ENCODE measurements at places on chromosomes 16 and 17.

GRCh38 chr17:61205401-61205800, 194.2 kb upstream of the TBX2 start:
- no peak for DNase-seq

- no peak for DNase-seq
Observed at GRCh38 chr17:56478836-56479447, 114.6 kb upstream of the NOG start.

DNA sequence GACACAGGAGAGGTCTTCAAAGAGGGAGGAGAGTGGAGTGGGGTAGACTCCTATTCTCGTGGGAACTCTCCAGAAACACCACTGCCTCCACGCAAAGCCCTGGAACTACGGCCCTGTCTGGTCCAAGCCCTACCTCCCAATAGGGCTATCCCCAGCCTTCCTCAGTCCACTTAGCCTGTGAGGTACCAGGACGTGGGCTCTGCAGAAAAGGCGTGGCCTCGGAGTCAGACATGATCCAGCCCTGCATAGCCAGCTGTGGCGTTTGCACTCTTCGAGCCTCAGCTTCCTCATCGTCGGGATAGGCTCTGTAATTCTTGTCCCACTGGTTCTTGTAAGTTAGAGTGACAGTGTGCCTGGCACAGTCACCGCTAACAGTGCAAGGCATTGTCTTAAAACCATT, 13.8 kb downstream of the ENDOV start:
- DNase-seq: no peak

DNA sequence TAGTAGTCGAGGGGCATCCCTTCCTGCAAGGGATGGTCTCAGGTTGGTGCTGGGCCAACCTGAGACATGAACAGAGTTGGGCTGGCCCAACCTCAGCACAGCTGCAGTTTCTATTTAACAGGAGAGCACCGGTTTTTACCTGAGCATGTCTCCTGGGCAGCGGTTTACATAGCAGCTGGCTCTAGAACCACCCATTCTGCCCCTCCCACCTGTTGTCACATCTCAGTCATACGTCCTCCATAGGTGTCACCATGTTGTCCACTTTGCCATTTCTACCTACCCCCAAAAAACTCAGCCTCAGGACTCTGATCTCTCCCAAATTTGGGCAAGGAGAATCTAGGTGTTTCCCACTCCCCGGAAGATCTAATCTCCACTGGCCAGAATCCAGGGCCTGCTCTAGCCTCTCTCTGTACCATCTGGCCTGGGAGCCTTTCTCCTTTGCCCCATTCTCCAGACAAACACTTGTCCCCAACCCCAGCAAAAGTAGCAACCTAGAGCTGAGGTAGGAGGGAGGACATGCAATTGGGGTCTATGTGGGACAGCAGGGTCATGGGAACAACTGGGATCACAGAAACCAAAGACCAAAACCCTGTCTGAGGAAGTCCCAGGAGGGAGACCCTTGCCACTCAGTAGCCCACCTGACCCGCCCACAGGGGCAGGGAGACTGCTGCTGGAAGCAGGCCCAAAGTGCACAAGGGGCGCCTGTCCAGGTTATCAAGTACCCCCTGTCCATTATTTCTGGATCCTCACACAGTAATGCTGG, 19.1 kb downstream of the ETV4 start:
- DNase-seq: no peak

- DNase-seq: no peak
Observed at GRCh38 chr17:3474212-3474611, 1.6 kb upstream of the ASPA start.

GRCh38 chr16:68470461-68471150, 22.3 kb upstream of the SMPD3 start:
- DNase-seq: no peak

GRCh38 chr16:67917140-67917851, 14.4 kb downstream of the CTRL start:
- DNase-seq: no peak

- DNase-seq: no peak
Observed at GRCh38 chr17:45975640-45976295, 23.3 kb upstream of the STH start.

DNA sequence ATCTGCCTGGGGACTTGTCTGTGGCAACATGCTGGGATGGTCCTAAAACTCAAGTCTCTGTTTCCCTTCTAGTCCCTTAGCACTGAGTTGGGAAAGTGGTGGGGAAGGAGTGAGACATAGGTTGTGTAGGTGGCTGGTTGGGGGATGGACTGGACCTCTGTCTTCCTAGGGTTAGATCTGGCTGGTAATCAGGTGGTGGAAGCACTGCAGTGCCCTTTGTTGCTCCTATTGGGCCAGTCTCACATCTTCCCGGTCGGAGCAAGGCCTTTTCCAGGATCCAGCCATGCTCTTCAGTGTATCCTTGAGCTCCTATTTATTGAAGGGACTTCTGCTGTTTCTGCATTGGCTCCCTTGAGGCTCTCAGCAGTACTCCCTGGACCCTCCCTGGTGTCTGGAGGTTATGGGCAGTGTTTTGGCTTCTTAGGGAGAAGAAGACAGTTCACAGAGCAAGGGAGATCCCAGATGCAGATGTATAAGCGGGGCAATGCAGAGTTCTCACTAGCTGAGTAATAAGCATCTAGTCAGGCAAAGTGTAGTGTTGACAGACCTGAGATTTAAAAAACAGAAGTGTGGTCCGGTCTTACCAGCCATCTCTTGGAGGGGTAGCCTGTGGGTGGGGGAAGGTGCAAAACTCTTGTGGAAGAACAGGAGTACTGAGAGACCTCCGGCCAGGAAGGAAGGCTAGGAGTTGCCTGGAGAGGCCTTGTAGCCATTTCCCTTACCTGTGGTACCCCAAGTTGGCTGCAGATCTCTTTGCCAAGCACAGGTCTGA, 1.3 kb upstream of the NUTF2 start:
- no peak for DNase-seq

- no peak for DNase-seq
Observed at GRCh38 chr17:77618173-77618572, 340.3 kb upstream of the TNRC6C start.

DNA sequence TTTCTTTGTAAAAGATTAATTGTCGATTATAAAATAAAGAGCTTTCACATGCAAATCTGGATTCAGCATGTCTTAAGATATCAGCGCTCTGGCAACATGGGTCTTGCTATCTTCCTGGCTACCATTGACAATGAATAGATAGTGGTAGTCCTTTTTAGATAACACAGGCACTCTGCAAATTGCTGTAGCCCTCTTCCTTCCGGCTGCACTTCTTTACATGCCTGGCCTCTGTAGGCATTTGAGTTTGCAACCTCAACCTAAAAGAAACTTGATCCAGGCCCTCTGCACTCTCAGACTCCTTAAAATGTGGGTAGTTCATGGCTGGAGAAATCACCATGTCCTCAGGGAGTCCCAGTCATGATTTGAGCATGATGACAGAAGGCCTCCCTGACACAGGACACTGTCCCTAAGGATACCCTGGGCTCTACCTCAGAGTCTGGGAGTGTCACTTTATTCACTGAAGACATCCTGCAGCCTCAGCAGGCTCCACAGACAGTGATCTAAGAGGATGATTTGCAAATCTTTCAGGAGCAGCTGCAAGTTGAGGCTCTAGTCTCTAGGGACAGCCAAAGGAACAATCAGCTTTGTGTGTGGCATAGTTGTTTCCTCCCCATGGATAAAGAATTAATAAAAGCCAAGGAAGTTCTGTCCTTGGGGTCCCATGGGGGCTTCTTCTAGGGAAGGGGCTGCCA, 529.4 kb downstream of the RBFOX1 start:
- no peak for DNase-seq

GRCh38 chr16:15961060-15961511, 11.7 kb downstream of the ABCC1 start:
- no peak for DNase-seq

DNA sequence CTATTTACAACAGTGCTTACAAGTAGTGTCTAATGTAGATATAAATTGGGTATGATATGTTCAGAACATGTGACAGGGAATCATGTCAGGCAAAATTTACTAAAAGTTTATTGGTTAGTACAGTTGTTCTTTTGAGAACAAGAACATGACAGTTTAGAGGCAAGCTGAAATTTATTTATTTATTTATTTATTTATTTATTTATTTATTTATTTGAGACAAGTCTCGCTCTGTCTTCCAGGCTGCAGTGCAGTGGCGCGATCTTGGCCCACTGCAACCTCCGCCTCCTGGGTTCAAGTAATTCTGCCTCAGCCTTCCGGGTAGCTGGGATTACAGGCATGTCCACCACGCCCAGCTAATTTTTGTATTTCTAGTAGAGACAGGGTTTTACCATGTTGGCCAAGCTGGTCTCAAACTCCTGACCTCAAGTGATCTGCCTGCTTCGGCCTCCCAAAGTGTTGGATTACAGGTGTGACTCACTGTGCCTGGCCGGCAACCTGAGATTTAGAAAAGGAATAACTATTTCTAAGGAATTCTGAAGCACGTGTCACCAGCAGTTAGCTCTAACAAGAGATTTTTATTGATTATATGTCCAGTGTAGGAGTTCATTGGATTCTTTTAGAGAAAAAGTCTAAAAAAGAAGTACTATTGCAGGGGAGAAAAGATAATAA, 24.9 kb downstream of the MRTFB start:
- DNase-seq: no peak

DNA sequence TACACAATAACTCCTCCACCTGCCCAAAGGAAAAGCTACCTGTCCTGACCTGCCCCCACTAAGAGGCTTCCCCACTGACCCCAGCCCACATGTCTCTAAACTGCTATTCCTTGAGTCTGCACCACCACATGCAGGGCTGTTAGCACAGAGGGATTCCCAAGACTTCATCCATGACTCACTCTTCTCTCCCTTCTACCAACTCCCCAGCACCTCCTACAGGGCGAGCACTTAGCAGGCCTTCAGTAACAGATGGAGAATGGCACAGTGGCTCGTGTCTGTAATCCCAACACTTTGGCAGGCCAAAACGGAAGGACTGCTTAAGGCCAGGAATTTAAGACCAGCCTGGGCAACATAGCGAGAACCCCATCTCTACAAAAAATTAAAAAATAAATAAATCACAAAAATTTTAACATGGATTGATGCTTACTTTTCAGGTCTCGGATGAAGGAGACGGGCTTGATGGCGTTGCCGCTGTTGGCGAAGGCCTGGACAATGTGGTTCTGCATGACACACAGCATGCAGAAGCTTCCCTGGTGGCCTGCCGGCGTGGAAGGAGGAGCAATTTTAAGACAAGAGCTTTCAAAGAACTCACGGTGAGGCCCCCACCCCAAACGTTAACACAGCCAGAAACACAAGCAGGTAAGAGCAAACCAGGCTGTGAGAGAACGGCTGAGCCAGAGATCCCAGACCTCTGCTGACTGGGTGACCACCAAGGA, 12.0 kb downstream of the USP36 start:
- DNase-seq: no peak

DNA sequence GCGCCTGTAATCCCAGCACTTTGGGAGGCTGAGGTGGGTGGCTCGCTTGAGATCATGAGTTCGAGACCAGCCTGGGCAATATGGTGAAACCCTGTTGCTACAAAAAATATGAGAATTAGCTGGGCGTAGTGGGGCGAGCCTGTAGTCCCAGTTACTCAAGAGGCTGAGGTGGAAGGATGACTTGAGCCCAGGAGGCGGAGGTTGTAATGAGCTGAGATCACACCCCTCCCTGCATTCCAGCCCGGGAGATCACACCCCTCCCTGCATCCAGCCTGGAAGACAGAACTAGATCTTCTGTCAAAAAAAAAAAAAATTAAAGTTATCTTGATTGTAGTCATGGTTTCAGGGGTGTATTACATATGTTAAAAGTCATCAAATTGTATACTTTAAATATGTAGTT, 26.8 kb upstream of the GLG1 start:
- DNase-seq: no peak

GRCh38 chr16:48537275-48537674, 72.7 kb downstream of the N4BP1 start:
- no peak for DNase-seq

GRCh38 chr17:72119077-72119872, 1.5 kb upstream of the SOX9 start:
- peak; percentile 13 for DNase-seq

- DNase-seq: no peak
Observed at GRCh38 chr17:42529061-42529460, 7.0 kb upstream of the NAGLU start.

GRCh38 chr17:10756185-10756584, 26.4 kb upstream of the TMEM220 start:
- DNase-seq: no peak

DNA sequence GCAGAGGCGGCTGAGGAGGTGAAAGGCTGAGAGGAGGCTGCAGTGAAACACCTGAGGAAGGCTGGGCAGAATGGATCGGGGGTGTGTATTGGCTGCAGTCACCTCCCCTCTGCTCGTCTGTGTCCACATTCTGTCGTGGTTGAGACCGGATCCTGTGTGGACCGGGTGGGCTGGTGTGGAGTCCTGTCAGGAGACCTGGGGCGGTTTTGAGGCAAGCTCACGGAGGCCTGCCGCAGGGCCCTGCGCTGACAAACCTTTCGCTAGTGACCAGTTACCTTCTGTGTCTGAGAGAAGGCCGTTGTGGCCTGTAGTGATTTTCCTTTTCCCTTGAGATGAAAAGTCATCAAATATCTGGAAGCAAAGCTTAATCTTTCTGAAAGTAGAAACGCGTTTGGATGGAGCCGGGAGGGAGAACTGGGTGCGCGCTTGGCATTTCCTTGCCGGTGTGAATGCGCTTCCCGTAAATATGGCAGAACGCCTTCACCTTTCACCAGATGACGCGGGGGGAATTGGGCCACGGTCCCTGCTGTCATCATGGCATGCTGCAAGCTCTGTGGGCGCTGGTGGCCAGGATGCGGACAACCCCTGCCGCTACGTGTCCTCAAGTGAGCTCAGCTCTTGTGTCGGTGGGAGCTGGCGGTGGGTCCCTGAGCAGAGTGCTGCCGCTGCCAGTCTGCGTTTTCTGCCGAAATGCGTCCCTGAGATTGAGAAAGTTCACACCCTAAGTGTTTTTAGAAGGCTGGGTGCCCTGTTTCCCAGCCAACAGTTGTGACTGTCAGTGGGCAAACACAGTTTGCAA, 6.3 kb downstream of the BANP start:
- DNase-seq: no peak

- DNase-seq: no peak
Observed at GRCh38 chr16:53612003-53612402, 91.7 kb downstream of the RPGRIP1L start.

- DNase-seq: no peak
Observed at GRCh38 chr17:34259146-34259545, 4.1 kb downstream of the CCL2 start.

GRCh38 chr17:43559161-43559816, 13.1 kb upstream of the ETV4 start:
- no peak for DNase-seq

All from NCI-H774 (cell line).